ENCODE measurements at places on chromosomes 7 and 10.

DNA sequence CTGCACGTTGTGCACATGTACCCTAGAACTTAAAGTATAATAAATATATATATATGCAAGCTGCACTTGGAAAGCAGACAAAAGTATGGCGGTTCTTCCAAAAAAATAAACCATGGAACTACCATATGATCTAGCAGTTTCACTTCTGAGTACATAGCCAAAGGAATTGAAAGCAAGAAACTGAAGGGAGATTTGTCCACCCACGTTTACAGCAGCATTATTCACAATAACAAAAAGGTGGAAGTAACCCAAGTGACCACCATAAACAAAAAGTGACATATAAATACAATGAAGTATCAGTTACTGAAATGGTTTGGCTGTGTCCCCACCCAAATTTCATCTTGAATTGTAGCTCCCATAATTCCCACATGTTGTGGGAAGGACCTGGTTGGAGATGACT, 525.3 kb upstream of the CELF2 start:
- no peak for DNase-seq

GRCh38 chr7:30180718-30181117, 45.9 kb downstream of the MTURN start:
- DNase-seq = no peak

DNA sequence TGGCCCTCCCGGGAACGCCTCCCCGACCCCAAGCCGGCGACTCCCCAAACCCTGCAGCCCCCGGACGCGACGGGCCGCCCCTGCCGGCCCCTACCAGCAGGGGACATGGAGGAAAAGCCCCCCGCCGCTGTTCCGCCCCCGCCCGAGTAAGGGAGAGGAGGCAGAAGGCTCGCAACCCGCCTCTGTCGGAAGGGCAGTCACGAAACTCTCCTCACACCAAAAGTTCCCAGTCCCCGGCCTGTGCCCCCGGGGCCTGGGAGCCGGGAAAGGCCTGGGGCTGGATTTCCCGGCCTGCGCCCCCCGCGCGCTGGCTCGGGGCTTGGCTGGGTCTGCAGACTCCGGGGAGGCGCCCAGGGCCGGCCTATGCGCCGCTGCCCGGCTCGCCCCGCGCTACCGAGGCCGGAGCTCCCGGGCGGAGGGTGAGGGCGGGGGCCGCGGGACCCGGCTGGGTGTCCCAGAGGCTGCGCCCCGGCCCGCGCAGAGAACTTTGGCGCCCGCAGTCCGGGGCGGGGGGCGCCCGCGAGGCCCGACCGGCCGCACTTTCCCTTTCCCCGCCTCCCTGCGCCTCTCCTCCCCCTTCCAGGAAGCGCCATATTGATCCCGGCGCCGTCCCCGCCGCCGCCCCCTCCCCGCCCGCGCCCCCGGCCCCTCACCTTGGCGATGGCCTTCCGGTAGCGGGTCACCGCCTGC, 728 bp downstream of the PARD3 start:
- no peak for DNase-seq

GRCh38 chr7:107609811-107610261, 29.8 kb downstream of the BCAP29 start:
- DNase-seq = no peak

DNA sequence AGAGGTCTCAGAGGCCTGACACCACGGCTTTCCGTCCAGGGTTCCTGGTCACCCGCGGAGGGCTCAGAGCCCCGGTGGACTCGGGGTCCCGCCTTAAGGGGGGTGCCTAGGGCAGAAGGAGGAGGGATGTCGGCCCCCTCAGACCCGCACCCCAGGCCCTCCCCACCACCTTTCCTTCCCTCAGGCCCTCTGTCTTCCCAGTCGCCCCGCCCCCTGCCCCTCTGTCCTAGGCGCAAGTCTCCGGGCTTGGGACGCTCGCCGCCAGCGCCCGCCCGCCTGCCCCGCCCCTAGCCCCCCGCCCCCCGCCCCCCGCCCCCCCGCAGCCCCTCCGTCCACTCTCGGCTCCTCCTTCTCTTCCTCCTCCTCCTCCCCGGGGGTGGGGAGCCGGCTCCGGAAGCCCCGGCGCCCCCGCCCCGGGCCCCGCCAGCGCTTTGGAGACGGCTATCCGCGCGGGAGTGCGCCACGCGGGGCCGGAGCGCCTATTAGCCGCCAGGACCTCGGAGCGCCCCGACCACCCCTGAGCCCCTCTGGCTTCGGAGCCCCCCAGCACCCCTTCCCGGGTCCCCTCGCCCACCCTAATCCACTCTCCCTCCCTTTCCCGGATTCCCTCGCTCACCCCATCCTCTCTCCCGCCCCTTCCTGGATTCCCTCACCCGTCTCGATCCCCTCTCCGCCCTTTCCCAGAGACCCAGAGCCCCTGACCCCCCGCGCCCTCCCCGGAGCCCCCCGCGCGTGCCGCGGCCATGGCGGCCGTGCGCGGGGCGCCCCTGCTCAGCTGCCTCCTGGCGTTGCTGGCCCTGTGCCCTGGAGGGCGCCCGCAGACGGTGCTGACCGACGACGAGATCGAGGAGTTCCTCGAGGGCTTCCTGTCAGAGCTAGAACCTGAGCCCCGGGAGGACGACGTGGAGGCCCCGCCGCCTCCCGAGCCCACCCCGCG, at the start of gene AEBP1:
AEBP1 (plus strand) TSS at position 423 of the 937 bp plus-strand sequence; CDS start at position 744, 321 bp downstream.
- peak; percentile 25 for DNase-seq

DNA sequence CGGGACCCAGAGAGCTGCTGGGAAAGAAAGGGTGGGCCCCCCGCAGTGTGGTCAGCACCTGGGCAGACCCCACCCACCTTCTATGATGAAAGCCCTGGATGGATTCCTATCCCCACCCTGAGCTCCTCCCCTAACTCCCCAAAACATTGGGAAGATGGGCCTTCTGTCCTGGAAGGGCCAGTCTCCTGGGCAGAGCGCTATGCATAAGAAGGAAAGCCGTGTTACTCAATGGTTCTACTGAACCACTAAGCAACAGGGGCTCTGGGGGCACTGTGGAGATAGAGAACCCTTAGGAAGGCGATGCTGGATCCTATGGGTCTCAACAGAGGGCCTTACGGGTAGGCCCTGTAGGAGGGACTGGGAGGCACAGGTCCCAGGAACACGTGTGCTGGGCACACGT, 30.7 kb upstream of the INSIG1 start:
- DNase-seq = no peak

DNA sequence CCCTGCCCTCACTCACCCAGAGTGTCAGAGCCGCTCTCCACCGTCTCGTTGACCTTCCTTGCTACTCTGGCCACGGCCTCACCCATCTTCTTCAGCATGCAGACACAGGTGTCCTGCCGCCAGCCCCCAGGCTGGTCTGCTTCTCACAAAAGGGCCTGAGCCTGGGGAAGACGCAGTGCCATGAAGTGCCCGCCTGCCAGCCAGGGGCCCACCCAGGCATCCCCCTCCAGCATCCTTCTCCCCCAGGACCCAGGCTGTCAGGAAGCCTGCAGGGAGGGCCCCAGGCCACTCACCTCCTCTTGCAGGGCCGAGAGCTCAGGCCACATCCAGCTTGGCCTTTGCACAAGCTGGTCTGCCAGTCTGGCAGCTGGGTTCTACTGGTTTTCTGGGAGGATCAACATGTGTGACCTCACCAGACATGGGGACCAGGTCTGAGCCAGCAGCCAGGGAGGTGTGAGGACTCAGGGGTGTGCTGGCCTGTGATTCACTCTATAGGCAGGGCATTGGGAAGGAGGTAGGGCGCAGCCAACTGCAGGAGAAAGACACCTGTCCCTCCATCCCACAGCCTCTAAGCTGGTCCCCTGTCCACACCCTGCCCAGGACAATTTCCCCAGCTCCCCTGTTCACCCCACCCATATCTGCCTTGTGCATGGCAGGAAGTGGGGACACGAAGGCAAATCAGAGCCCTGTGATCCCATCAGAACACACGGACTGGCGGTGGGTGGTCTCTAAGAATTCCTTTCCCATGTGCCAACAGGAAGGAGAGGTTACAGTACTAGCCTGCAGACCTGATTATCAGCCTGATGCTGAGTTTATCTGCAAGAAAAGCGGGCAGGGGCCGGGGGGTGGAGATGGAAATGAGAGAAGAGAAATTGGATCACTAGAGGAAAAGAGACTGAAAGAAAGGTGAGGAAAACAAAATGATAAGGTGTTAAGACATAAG, 5.7 kb downstream of the LRRC20 start:
- DNase-seq = no peak

GRCh38 chr7:95972523-95972922, 200.2 kb downstream of the DYNC1I1 start:
- no peak for DNase-seq
